ENCODE measurements at places on chromosomes 7 and 10.

GRCh38 chr10:126204320-126204719, 184.0 kb downstream of the ADAM12 start:
- no peak for DNase-seq

DNA sequence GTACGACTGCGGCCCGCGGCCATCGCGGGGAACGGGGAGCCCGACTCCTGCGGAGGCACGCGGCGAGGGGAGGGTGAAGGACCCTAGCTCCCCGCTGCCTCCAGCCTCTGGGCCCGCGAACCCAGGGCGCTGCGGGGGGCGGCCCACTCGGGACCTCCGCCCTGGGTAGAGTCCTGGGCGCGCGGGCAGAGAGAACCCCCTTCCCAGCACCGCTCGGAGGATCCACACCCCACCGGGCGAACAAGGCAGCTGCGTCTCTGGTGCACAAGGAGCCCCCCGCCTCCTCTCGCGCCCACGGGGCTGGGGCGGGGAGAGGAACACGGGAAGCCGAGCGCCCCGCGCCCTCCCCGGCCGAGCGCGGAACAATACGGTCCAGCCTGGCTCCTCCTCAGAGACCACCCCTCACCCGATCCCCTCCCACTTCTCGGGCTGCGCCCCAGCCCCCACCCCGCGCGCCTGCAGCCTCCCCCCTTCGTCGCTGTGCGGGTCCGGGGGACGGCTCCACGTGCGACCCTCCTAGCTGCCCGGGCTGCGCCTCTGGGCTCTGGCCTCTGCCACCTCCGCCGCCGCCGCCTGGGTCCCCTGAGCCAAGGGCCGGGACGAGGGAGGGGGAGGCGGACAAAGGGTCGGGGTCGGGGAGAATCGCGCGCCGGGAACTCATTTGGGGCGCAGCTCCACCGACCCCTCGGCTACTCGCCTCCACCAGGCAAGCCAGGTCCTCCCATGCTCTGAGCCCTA, at the start of gene WDR86:
WDR86 (minus strand) TSS at position 372 of the 738 bp plus-strand sequence. CDS start 449 bp downstream, outside the sequence.
- no peak for DNase-seq

DNA sequence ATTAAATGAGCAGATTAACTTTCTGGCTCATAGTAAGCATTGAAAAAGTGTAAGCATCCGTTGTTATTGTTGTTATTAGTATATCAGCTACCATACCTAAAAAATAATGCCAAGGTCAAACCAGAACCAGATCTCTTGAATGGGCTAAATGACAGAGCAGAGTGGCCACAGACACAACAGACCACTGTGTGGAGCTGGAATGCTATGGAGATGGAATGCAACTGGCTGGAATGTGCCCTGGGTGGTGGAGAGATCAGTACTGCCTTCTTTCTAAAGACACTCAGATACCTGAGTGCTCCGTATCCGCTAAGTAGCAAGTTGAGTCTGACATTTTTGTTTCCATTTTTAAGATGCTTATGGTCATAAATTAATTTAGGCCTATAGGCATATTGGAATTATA, 20.5 kb upstream of the DNAJB12 start:
- peak; percentile 25 for DNase-seq

DNA sequence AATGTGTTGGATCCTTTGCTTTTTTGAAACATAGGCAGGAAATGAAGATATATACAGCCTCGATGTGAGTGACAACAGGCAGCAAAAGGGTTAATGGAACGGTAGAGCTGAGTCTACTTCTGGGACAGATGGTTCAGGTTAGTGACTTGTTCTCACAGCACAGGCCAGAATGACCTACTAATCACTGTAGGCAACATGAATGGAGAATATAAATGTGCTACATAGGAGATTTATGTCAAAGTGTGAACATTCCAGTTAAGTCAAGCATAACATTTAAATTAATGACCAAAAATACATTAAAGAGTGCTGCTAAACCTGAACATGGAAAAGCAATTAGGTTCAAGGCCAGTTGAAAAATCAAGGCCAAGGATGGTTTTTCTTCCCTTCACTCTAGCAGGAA, 235.2 kb downstream of the POU6F2 start:
- peak; percentile 43 for DNase-seq

DNA sequence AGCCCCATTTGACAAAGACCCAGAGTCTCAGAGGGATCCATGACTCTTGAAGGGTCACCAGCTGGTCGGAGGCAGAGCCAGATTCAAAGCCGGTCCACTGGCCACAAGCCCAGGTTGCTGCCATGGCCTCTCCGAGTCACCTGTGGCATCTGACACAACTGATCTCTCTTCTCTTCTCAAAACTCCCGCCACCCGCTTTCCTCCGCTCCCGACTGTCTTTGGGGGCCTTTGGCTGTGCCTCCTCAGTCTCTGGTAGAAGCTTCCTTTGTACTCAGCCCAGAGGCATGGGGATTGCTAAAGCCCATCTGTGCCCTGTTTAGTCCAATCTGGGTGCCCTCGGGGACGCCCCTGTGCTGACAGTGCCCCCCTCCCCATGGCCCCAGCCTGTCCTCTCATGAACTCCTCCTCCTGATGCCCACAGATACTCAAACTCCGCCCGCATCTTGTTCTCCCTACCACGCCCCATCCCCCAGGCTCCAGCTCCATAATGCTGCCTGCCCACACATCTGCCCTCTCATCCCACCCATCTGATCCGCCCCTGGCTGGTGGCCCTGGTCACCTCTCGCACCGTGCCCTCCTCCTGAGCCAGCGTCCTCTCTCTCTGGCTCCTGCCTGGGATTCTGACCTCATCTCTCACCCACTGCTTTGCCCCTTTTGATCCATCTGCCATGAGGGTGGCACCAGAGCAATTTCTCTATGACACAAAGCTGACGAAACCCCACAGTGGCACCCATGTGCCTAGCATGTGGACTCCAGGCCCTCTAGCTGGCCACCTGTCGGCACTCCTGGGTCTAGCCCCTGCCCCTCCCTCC, 150.6 kb downstream of the SLIT1 start:
- no peak for DNase-seq

DNA sequence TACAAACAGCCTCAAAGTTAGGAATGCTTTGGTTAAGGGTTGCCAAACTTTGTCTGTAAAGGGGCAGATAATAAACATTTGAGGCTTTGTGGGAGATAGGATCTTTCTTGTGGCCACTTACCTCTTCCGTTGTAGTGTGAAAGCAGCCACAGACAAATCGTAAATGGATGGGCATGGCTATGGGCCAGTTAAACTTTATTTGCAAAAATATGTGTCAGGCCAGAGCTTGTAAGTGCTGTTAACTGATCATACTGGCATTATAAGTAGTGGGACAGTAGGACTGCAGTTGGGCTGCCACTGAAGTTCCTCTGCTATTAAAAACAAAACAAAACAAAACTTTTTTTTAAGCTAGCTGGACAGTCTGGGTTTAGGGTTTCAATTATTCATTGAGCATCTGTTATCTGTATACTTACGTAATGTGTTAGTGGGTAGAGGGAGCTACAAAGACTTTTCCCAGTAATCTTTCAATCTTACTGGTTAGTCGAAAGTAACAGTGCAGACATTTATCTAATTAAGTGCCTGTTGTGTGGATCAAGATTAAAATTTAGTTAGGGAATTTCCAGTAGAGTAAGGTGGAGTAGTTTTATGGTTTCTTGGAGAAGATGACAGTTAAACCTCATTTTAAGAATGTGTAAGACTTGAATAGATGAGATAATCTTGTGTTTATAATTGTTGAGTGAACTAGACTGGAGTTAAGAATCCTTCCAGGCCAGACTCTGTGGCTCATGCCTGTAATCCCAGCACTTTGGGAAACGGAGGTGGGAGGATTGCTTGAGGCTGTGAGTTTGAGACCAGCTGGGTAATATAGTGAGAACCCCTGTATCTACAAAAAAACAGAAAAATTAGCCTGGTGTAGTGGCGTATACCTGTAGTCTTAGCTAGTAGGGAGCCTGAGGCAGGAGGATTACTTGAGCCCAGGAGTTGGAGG, 100.1 kb downstream of the BTRC start:
- no peak for DNase-seq

DNA sequence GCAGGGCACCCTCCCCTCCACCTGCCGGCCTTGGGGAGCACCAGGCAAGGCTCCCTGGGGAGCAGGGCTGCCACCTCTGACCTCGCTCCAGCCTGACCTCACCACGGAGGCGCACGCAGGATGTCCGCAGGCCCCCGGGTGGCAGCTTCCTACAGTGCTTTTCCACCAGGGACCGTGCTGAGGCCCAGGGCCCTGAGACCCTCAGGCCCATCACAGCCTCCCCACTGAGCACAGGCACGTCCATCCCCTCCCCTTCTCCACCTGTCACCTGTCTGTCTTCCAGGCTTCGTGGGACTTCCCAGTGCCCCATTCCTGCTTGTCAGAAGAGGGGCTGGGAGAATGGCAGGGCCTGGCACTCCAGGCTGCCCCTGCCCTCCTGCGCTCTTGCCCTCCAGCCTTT, 90.1 kb downstream of the LHPP start:
- no peak for DNase-seq

- peak; percentile 8 for DNase-seq
Observed at GRCh38 chr7:50821457-50822008, 38.8 kb upstream of the GRB10 start.

- DNase-seq = no peak
Observed at GRCh38 chr7:88146616-88147015, 73.2 kb downstream of the SRI start.
